Activated T-cell treated with anti-CD3 and anti-CD28 coated beads, Interleukin-2, amount 50 U/mL, for 72 hours (primary cell): ENCODE measurements at places on chromosomes 11 and 22.

DNA sequence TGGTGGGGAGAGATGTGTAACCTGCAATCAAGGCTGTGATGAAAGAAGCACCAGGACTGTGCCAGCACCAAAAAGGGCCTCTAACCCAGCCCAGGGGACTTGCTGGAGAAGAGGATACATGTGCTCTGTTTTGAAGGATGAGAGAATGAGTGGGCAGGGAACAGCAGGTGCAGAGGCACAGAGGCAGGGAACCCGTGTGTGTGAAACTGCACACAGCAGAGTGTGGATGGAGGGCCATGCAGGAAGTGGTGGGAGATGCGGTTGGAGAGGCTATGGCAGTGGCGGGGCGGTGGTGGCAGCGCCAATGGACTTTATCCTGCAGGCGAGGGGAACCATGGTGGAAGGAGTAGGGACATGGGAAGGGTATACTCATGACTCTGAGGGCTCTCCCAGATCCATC is 25.2 kb upstream of the LRRC32 start:
- DNase-seq: no peak

DNA sequence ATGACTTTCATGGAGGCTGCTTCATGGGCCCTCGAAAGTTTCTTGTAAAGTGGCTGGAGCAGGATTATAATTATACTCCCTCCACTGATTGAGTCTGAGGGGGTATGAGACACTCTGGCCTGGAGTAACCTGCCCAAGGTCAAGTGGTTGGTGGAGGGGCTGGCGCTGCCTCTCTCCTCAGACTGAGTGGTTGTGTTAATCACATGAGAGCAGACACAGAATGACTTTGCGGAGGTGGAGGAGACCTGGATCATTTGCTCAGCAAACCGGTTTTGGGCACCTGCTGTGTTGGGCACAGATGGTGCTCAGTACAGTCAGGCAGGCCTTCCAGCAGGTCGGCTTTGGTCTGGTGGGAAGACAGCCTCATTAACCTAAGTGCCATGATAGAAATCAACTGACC is 11.8 kb downstream of the BCR start:
- DNase-seq: no peak

DNA sequence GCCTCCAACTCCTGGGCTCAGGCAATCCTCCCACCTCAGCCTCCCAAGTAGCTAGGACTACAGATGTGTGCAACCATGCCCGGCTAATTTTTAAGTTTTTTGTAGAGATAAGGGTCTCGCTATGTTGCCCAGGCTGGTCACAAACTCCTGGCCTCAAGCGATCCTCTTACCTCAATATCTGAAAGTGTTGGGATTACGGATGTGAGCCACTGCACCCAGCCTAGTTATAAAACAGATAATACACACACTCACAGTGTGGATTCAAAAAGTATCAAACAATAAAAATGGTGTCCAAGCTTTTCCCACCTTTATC is 377 bp upstream of the CCDC188 start:
- DNase-seq: no peak

GRCh38 chr11:106552694-106553203 is 465.5 kb downstream of the GUCY1A2 start:
- DNase-seq: no peak

GRCh38 chr11:95486979-95487378 is 256.0 kb upstream of the SESN3 start:
- no peak for DNase-seq

GRCh38 chr22:22404598-22405284 is 103.8 kb downstream of the ZNF280B start:
- no peak for DNase-seq

GRCh38 chr11:78828676-78829075 is 254.0 kb upstream of the NARS2 start:
- DNase-seq: no peak

GRCh38 chr11:106691807-106692365 is 326.4 kb downstream of the GUCY1A2 start:
- no peak for DNase-seq

DNA sequence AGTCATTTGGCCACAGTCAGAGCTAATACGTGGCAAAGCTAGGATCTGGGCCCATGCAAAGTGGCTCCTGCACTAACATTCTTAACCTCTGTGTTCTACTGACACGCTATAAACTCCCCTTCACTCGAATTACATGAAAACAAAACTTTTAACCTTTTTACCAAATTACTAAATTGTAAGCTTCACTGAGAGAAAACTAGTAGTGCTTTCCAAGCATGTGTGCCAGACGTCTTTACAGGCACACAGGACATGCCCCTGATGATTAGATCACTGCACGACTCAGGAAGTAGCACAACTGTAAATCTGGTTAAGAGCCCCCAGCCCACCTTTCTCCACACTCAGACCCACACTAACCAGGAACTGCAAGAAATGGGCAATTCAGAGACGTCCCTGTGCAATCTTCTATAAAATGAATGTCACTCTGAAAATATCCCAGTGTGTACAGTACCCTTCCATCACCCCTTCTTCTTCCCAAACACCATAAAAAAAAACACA is 16.1 kb downstream of the PHF21A start:
- DNase-seq: no peak

DNA sequence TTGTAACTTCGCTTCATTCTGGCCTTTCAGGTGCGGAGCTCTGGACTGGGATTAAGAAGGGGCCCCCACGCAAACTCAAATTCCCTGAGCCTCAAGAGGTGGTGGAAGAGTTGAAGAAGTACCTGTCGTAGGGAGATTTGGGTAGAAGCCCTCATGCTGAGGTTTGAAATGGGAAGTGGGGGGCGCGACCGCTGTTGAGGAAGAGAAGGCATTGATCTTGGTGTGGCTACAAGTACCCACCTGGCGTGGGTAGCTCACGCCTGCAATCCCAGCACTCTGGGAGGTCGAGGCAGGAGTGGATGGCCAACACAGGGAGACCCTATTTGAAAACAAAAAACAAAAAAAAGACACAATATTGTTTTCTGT is 779 bp downstream of the SELENOH start:
- DNase-seq: no peak

- DNase-seq: no peak
Measured at GRCh38 chr22:50570861-50571260, 7.4 kb downstream of the CPT1B start.

- DNase-seq: peak; percentile 27
Measured at GRCh38 chr22:32204856-32205722, at the start of gene RFPL2. TSS of gene RFPL2 (minus strand) at chr22:32205073. CDS start at chr22:32202451, 2,622 bp downstream.

DNA sequence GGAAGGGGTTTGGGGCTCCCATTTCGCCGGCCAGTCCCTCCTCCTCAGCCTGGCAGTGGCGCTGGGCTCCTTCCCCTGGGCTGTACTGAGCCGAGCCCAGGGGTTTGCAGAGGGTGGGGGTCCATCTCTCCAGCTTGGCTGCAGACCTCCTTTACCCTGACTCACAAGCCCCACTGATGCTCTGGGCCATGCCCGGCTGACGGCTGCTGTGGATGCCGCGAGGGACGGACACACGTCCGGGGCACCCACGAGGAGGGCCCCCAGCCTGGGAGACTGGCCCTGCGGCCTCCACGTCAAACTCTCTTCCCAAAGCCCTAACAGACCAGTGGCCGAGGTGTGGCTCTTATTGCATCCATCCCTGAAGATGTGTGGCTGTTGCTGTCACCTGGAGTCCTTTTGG is 14.1 kb downstream of the PMM1 start:
- no peak for DNase-seq
